Suprapubic skin (tissue), 4 donors: ENCODE measurements at places on chromosomes 1 and 21. TPM values are rescaled to one million over a fixed set of nuclear protein-coding genes. Genes with fewer than 3 reads are reported as not detected.

- no peaks in the 10 kb centered on the region for H3K27me3 ChIP-seq
- H3K4me3 ChIP-seq: no peak overlapping the region
- no peak for DNase-seq
- H3K4me1 ChIP-seq: no peaks in the 10 kb centered on the region
These were observed 589 bp upstream of the CATSPER4 start for GRCh38 chr1:26189751-26190275.

DNA sequence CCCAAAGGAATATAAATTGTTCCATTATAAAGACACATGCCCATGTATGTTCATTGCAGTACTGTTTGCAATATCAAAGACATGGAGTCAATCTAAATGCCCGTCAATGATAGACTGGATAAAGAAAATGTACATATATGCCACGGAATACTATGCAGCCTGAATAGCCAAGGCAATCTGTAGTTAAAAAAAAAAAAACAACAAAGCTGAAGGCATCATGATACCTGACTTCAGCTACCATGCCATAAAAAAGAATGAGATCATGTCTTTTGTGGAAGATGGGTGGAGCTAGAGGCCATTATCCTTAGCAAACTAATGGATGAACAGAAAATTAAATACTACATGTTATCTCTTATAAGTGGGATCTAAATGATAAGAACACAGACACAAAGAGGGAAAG is 36.0 kb downstream of the GPR88 start:
- H3K36me3 ChIP-seq: no peaks in the 10 kb centered on the region
- H3K27ac ChIP-seq: no peak overlapping the region
- DNase-seq: no peak
- H3K27me3 ChIP-seq: no peaks in the 10 kb centered on the region
- no peak overlapping the region for H3K4me3 ChIP-seq

Gene CLDN17
- total RNA-seq: not detected

Gene KCNT2
- total RNA-seq: 0.34 TPM

Gene SERPINC1
- total RNA-seq: not detected
